ENCODE measurements at places on chromosomes 6 and 20.

DNA sequence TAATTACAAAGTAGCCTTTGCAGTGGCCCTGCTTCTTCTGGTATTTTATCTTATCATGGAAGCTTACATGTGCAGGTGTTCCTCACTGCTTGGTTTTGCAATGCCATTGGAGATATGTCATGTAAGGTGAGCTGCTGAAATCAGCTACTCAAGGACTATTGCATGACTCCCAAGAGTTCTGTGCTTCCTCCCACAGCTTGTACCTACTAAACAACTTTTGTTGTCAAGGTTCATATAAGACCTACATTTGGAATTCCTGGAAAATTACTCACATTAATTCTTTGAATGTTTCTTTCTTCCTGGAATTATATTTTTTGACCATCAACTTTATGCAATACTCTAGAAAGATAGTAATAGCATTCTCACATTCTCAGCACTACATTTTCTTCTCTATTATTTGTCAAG is 427.5 kb upstream of the HSF2 start:
- no peak for DNase-seq

DNA sequence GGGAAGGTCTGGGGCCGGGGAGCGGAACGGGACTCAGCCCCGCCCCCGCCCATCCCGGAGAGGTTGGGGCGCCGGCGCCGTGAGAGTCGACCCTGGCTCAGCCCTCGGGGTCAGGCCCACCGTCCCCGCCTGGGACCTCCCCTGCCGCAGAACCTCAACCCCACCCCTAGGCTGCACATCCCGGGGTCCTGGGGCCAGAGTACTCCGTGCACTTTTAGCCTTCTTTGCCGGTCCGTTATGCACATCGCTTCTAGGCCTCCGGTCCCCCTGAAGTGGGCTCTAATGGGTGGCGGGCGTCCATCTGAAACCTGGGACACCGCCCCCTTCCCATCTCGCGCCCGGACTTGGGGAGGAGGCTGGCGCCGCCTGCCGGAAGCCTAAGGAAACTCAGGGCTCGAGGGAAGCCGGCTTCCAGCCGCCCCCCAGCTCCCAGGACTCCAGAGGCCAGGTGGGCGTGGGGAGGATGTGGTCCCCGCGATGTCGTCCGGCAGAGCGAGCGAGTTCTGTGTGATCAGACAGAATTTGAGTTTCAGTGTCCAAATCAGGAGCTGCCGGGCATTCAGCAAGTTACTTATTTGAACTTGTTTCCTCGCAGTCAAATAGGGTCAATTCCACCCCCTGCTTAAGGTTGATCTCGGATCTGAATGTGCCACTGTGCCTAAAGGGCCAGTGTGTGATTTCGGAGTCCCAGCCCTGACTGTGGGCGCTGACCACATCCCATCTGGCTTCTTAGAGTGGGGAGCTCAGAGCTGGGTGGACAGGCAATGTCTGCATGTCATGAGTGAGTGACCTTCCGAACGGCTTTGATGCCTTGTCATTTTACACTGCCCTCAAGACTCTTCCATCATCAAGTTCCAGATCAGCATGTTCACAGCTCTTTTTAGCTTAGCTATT is 47.6 kb downstream of the CPXM1 start:
- DNase-seq: peak; percentile 53

DNA sequence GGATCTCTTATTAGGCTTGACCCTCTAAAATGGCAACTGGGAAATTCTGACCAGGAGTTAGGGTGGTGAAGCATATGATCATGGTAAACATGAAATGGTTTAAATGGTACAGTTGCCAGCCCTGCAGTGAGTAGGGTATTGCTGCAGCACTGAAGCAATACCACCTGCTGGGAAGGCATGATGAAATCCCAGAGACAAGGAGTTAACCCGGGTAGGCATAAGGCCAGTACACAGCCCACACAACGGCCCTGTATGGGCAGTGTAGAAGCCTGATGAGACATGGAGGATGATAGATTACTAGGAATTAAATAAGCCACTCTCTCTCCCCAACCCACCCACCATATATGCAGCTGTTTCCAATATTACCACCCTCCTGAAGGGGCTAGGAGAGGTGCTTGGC is 197.4 kb upstream of the MOCS1 start:
- no peak for DNase-seq

GRCh38 chr6:128305976-128306375 is 214.4 kb downstream of the PTPRK start:
- no peak for DNase-seq

GRCh38 chr6:148973538-148974208 is 226.8 kb downstream of the UST start:
- DNase-seq: no peak

GRCh38 chr6:106318851-106319250 is 6.7 kb downstream of the ATG5 start:
- DNase-seq: no peak

DNA sequence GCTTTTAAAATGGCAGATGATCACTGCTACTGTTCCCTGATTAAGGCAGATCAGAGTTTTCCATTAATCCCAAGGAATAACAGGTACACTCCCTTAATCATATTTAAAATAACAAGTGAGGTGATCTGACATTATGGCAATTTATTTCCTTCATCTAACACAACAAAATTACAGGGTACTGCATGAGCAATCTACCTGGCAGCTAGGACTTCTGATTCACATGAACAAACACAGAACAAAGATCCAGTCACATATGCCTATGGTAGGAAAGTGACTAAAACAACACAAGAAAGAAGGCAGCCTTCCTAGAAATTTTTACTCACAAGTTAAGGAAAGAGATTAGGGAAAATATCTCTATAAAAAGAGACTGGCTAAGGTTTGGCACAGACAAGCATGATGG is 33.2 kb downstream of the MAP7 start:
- DNase-seq: no peak

GRCh38 chr6:41964201-41964887 is 22.7 kb upstream of the CCND3 start:
- DNase-seq: no peak

DNA sequence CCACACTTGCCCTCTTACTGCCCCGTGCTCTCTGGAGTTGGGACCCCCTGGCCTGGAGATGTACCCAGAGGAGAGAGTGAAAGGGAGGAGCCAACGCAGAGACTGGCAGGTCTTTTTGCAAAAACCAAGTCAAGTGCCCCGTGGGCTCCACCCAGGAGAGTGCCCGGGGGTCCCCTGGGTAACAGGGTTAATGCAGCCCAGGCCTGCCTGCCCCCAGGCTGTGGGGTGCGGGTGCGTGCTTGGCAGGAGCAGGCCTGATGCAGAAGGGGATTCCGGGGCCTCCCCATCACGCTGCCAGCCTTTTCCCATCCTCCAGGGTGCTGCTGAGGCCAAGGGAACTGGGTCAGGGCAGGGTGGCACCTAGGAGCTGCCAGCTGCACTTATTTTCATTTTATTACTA is 184.4 kb downstream of the ERMARD start:
- DNase-seq: no peak

DNA sequence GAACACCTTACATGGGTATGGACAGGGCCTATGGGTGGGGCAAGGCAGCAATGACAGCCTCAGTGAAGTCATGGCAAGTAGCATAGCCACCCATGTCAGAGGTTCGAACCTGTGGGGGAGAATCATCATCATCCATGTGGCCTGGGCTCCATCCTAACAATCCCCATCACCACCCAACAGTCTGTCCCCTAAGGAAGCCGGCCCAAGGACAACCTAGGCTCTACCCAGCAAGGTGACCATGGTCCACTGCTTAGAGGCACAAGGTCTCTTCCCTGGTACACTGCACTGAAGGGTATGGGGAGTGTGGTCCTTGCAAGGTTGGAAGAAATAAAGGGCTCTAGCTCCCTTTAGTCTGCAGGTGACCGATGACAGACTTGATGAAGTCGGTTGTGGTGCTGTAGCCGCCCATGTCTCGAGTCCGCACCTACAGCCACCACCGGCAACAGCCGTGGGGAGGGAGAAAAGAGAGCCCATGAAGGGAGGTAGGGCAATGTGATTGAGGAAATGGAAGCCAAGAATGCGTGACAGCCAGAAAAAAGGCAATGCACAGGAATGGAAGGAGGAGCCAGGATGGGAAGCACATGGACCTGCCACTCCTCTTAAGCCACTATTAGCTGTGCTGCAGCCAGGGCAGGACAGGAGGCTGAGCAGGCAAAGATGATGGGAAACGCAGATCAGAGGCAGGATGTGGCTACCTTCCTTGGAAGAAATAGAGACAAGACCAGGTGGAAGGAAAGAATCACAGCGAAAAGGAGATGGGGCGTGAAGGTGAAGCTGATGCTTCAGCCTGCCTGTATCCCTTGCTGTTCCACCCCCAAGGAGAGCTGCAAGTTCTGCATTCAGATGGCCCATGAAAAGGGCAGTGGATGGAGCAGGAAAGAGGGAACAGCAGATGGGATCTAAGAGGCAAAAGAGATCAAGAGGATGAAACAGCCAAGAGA is 5.3 kb downstream of the IDH3B start:
- DNase-seq: peak; percentile 45

- no peak for DNase-seq
These were observed 52.9 kb downstream of the UBR2 start for GRCh38 chr6:42616716-42617115.

Measured in activated naive CD8-positive, alpha-beta T cell treated with anti-CD3 and anti-CD28 coated beads, Interleukin-2, amount 50 U/mL, for 24 hours (primary cell).